ENCODE measurements at places on chromosomes 16 and 17. TPM values are rescaled to one million over a fixed set of nuclear protein-coding genes. Genes with fewer than 3 reads are reported as not detected.

SLC26A11 gene
- polyA plus RNA-seq: 11.3 TPM

SOX8 gene
- 0.17 TPM for polyA plus RNA-seq

- no peak for DNase-seq
These were observed 34.5 kb upstream of the IL34 start for GRCh38 chr16:70611785-70612303.

DNA sequence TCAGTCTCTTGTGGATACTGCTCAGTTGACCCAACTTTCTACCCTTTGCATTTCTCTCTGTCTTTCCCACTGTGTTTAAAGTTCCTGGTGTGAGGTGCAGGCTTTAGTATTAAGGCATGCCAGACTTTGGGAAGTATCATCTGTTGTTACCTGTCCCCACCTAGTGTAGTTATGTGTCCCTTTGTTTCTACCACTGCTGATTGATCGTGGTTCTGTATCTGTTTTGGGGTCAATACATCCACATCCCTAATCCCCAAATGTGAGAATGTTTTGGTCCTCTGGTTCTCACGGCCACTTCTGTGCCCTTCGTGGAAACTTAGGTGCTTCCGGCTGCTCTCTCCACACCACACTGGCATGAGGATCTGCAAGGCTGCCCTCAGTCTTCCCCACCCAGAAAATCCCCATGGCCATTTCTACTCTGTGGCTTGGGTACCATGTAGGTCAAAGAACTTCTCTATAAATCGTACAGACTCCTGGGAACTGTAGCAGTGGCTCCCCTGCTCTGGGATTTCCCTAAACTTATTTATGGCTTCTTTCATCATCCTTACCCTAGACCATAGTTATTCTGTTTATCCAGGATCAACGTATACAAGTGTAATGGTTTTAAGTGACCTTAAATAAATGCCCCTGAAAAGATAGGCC is 443.2 kb downstream of the XYLT1 start:
- no peak for DNase-seq

RETREG3 gene
- 22.6 TPM for polyA plus RNA-seq

CD7 gene
- 1.0 TPM for polyA plus RNA-seq

Data from kidney (tissue), 22 donors.